Activated CD4-positive, alpha-beta T cell treated with anti-CD3 and anti-CD28 coated beads, Interleukin-2, amount 50 U/mL, for 48 hours (primary cell): ENCODE measurements at places on chromosomes 11 and 22.
A peak's percentile ranks its signal among the peaks of the same experiment; 100 is the strongest.

GRCh38 chr11:5689551-5689983 lies at the start of gene TRIM22:
Gene TRIM22 (plus strand): TSS chr11:5689790. CDS start chr11:5696233, 6,443 bp downstream.
- peak; percentile 59 for DNase-seq

GRCh38 chr11:30811226-30811755 lies 225.1 kb upstream of the MPPED2 start:
- no peak for DNase-seq

DNA sequence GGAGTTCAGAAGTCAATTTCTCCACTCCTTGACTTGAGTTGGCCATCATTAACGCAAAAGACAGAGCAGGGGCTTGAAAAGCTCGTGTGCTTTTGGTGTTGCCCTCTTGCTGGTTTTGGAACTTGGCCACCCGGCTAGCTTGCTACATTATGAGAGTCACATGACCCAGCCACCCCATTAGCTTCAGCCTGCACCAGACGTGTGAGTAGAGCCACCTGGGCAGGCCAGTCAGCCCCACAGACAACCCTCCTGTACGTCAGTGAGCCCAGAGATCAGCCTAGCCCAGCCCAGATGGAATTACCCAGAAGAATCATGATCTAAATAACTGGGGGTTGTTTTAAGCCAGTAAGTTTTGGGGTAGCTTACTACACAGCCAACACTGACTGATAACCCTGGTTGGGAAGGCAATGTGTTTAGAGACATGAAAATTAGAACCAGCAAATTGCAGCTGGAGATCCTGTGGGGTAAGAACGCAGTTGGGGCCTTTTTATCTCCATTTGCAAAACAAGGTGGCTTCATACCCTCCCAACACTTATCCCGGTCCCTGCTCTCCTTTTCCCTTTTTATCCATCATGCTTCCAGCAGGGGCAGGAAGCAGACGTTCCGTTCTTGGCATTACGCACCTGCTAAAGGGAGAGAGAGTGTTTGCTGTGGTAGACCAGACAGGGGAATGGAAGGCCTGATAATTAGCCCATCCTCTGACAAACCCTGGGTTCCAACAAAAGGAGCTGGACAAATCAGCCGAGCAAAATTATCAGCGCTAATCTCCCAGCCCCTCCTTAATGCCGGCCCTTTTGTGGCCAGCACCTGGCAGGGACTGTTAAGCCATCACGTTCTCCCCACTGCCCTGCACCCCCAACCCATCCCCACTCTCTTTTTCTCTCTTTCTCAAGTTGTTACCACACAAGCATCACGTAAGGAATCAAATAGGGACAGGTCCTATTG lies 548.7 kb upstream of the CADM1 start:
- no peak for DNase-seq

DNA sequence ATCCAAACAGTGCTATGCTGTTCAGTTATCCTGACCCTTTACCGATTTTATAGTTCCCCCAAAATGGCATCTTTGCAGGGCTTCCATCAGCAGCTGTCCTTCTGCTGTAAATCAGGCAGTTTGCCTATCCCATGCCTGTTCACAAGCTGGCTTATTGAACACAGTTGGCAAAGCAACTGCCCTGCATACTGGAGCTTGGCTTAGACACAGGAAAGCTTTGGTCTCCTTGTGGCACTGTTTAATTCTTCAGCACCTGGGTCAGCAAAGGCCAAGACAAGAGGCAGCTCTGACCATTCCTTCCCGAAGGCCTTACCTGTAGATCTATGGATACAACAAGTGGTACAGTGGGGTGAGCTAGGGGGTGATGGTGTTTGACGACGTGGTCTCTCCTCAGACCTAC lies 32.2 kb downstream of the TSPAN18 start:
- DNase-seq, result no peak

DNA sequence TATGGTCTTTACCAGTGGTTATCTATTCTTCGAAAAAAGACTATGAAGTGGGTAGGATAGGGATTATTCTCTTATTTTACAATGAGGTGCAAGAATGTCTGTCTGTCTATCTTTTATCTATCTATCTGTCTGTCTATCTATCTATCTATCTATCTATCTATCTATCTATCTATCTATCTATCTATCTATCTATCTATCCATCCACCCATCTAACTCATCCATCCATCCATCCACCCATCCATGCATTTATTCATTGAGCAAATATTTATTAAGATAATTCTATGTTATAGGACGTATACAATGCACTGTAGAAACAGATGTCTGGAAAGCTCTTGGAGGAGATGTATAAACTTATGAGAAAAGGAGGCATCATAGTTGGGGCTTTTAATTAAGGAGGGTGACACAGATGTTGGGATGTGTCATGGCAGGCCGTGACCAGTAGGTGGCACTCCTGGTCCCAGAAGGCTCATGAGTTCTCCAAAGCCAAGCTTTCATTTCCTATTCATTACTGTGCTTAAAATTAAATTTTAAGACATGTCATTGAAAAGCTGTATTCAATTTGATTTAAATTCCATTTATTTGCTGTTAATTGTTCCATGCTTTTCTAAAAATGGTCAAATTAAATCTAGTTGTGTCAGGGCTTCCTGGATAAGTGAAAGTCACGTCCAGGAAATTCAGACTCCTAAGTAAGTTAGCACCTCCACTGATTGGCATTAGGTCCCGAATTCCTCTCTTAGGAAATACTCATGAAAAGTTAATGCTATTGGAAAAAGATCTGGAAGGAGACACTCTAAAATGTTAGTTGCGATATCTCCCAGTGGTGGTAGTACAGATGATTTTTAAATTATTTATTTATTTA lies 19.0 kb upstream of the E2F8 start:
- peak; percentile 77 for DNase-seq

DNA sequence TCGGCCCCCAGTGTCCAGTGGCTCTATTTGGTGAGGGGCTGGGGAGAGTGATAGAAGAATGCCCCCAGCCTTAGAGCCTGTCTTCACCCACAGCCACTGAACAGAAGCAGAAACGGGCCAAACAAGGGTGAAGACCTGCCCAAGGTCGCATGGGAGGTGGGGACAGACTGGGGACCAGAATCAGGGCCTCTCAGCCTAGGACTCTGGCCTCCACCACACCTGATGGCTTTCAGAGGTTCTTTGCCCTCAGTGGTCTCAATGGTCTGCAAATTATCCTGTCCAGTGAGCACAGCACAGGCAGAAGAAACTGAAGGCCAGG lies 4.5 kb upstream of the MYRF start:
- no peak for DNase-seq

DNA sequence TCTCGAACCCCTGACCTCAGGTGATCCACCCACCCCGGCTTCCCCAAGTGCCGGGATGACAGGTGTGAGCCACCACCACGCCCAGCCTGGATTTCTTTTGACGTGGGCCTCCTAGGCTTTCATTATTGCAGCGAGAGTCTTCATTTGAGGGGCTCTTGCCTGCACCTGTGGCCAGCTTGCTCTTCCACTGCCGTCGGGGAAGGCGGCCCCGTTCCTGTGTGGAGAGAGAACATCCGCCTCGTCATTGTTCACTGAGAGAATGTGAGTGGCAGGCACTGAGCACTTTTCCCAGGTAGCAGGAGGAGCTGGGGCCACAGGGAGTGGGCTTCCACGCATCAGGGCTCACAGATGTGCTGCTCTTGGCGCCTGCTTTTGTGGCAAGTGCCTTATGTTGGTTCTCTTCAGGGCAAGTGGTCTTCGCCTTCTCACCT lies 365.0 kb downstream of the TBC1D22A start:
- no peak for DNase-seq

DNA sequence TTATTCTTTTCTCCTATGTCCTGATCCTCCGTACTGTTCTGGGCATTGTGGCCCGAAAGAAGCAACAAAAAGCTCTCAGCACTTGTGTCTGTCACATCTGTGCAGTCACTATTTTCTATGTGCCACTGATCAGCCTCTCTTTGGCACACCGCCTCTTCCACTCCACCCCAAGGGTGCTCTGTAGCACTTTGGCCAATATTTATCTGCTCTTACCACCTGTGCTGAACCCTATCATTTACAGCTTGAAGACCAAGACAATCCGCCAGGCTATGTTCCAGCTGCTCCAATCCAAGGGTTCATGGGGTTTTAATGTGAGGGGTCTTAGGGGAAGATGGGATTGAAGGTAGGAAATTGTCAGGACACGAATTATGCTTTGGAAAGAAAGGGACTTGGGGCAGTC lies 843 bp downstream of the OR51T1 start:
- no peak for DNase-seq

- no peak for DNase-seq
Measured at GRCh38 chr11:36360826-36361415, 64.8 kb downstream of the PRR5L start.

DNA sequence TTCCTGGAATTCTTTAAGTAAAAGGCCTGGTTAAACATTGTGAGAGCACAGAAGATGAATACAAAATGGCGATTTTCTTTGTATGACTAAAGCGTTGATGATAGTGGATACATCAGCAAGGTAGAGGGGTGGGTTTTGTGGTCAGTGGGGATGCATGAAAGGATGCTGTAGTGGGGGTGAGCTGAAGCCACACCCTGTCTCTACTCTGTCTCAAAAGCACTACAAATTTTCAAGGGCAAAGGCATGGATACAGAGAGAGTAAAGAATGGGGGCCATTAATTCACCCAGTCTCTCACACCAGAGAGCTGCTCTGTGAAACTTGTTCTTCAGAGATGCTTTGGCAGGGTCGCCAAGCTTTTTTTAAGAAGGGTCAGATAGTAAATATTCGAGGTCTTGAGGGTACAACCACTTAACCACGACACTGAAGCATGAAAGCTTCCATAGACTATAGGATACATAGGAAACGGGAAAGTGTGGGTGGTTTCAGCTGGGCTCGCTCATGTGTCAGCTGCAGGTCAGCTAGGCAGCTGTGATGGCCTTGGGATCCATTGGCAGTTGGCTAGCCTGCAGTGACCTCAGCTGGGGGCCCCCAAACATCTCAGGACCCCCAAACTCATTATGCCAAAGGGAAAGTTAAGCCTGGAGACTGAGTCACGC lies 8.3 kb downstream of the TMEM138 start:
- no peak for DNase-seq

GRCh38 chr11:76773921-76774361 lies 9.2 kb upstream of the TSKU start:
- no peak for DNase-seq

DNA sequence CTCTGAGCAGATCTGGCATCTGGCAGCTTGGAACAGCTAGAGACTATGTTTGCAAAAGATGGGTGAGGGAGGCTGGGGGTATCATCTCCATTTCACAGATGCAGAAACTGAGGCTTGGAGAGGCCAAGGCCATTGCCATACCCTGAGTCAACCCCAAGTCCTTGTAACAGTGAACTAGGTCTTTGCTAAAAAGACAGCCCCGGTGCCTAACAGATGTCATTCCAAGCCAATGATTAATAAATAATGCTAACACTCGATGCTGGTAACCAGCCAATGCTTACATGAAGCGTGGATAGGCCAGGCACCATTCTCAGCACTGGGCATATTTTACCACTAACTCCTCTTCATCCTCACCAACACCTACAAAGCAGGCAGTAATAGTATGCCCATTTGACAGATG lies 164.0 kb downstream of the MN1 start:
- no peak for DNase-seq

DNA sequence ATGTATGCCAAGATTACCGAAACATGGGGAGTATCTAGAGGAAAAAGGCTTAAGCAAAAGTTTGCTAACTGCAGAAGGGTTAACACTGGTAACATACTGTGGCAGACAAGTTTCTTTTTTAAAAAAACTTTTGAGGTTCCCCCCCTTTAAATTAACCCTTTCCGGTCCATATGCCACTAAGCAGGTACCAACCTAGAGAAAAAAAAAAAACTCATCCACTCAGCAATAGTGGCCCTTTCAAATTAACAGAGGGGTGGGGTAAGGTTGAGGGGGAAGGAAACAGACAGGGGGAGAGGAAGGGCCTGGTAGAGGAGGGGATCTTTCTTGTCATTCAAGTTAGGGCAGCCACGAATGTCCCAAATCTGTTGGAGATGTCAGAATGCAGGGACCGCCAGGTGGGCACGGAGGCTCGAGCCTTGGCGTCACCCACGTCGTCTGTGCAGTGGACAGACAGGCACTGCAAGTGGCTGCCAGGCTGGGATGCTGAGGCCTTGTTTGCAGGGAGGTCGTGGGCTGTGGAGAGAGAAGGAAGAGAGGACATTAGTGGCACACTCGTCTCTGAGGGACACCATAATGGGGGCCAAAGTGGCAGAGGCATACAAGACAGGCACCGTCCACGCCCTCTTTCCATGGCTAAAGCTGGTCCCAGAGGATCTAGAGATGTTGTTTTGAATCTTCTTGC lies 50.8 kb downstream of the MN1 start:
- no peak for DNase-seq

GRCh38 chr22:20885017-20885556 lies 26.3 kb downstream of the SNAP29 start:
- DNase-seq, result no peak

- no peak for DNase-seq
Measured at GRCh38 chr11:36364551-36365325, 68.7 kb downstream of the PRR5L start.

- DNase-seq, result no peak
Measured at GRCh38 chr11:1399386-1400316, 9.9 kb downstream of the BRSK2 start.

- no peak for DNase-seq
Measured at GRCh38 chr11:66042996-66043906, 5.7 kb downstream of the GAL3ST3 start.

DNA sequence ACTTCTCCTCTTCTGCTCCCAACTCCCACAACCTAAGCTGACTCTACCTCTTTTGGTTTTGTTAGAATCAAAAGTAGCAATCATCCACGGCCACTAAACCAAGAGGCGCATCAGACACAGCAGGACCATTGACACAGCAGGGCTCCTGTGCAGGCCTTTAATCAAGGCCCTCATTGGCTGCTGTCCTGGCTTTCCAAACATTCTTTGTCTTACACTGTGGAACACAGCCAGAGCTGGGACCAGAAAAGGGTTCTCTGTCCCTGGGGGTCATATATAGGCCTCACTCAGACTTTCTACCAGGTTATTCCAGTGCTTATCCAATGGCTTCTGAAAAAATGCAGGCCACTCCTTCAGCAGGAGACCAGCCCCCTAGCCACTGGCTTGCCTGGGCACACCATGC lies 212.7 kb upstream of the NTM start:
- DNase-seq, result no peak

DNA sequence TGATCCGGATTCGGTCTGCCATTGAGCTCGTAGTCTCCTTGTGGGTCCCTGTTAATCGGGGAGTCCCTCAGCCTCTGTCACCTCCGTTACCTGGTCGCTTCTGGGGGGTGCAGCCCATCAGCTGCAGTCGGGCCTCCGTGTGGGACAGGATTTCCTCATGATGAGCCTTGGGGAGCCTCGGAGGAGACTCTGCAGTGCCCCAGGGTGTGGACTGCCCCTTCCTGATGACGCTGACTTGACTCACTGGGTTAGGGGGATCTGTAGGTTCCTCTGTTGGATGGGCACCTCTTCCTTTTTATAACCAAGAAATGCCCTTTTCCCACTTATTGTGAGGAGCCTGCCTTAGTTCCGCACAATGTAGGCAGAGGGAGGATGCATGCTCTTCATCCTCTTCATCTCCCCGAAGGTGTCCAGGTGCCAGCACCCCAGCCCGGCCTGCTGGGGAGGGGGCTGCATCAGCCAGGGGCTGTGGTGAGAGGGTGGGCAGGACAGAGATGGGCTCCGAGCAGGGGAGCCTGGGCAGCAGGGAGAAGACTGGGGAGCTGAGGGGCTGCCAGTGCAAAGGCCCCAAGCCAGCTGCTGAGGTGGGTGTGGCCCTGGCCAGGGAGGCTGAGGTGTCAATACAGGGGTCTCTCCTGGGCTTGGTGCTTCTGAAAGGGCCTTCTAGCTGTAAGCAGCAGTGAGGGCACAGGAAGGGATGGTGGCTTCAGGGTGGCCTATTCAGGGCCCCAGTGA lies 13.5 kb upstream of the TTLL8 start:
- no peak for DNase-seq

GRCh38 chr11:46364056-46364455 lies 16.8 kb downstream of the DGKZ start:
- no peak for DNase-seq
